ENCODE measurements at places on chromosomes 11 and 22. TPM values are rescaled to one million over a fixed set of nuclear protein-coding genes. Genes with fewer than 3 reads are reported as not detected.

DNA sequence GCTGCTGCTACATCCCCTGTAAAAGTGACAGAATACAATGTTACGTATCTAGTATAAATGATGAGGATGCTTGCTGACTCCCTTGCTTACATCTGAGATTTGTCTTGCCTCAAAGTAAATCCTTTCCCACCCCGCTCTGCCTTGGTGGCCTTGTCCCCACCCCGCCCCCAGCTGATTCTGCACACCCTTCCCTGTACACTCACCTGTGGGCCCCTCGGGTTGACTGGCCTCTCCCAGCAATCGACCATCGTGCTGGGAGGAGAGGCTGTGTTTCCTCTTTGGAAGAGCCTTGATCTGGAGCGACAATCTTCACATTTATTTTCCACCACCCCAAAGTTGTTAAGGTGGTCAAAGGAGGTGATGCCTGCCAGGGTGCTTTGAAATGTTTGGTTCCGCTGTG lies 249.4 kb downstream of the TBC1D22A start:
- peaks cover 11% of the 10 kb centered on the region for H3K4me1 ChIP-seq
- H3K36me3 ChIP-seq: peaks cover 6% of the 10 kb centered on the region
- H3K27ac ChIP-seq: no peak overlapping the region
- no peak overlapping the region for H3K4me3 ChIP-seq
- DNase-seq: peak; percentile 59
- H3K27me3 ChIP-seq: no peaks in the 10 kb centered on the region

- H3K36me3 ChIP-seq: peaks cover 62% of the 10 kb centered on the region
- no peaks in the 10 kb centered on the region for H3K4me1 ChIP-seq
- H3K27me3 ChIP-seq: no peaks in the 10 kb centered on the region
- H3K4me3 ChIP-seq: no peak overlapping the region
- no peak overlapping the region for H3K27ac ChIP-seq
Observed at GRCh38 chr22:21931056-21931455, 21.6 kb downstream of the PPM1F start.

TMEM126A gene
- 41.0 TPM for total RNA-seq

LMO1 gene
- not detected for total RNA-seq

All from osteoblast (primary cell).